CD4-positive, alpha-beta T cell treated with Interleukin-10 for 1 hour (primary cell): ENCODE measurements at places on chromosomes 5 and 9.

DNA sequence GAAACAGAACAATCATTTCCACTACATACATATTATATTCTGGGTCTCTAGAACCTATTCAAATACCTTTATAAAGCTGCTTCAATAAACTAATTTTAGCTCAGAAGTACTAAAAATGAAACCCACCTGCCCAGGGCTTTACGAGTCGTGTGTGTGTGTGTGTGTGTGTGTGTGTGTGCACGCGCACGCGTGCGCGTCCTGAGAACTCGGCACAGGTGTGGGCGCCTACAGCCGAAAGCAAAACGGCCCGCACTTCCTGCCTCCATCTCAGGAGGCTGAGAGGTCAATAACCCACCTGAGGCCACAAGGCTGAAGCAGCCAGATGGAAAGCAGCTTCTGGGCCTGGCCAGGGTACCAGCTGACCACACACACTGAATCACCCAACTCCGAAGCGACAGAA lies 3.0 kb downstream of the CLPTM1L start:
- DNase-seq: no peak

DNA sequence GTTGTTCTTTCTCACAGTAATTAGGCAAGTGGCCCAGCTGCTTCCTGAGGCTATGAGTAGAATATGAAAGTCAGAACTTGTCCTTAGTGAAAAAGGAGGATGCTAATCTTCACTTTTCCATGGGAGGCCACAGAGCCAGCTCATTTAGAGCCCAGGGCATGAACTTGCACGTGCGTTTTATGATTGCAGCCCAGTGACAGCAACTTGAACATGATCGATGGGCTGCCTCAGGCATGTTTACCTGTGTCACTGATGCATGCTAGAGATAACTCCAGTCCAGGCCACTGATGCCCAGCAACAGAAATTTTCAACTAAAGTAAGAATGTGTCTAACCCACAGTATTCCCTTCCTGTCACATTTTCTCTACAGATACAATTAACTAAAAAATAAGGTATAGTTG lies 179.3 kb downstream of the CTNND2 start:
- no peak for DNase-seq

- no peak for DNase-seq
These were observed 128.9 kb downstream of the SUSD1 start for GRCh38 chr9:112046181-112046580.

GRCh38 chr5:69468631-69469030 lies 24.0 kb upstream of the OCLN start:
- DNase-seq: no peak

DNA sequence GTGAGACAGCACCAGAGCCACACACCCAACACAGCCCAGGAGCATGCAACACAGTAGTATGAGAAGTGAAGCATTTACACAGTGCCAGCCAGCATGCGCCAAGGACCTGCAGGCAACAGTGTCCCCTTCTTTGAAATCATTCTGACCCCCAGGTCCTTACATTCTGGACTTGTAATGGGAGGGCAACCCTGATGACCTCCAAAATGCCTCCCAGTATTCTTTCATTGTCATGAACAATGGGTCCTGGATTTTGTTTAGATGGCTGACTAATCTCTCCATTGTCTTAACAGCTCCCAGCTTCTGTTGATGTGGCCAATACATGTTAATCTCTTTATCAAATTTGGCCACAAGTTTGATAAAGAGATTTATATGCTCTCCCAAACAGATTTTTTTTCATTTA lies 417.1 kb downstream of the DMRTA1 start:
- DNase-seq: no peak

- DNase-seq: no peak
These were observed 6.2 kb downstream of the ADAMTSL2 start for GRCh38 chr9:133540698-133541025.

- no peak for DNase-seq
These were observed 8.8 kb downstream of the DMRT2 start for GRCh38 chr9:1058826-1059487.

DNA sequence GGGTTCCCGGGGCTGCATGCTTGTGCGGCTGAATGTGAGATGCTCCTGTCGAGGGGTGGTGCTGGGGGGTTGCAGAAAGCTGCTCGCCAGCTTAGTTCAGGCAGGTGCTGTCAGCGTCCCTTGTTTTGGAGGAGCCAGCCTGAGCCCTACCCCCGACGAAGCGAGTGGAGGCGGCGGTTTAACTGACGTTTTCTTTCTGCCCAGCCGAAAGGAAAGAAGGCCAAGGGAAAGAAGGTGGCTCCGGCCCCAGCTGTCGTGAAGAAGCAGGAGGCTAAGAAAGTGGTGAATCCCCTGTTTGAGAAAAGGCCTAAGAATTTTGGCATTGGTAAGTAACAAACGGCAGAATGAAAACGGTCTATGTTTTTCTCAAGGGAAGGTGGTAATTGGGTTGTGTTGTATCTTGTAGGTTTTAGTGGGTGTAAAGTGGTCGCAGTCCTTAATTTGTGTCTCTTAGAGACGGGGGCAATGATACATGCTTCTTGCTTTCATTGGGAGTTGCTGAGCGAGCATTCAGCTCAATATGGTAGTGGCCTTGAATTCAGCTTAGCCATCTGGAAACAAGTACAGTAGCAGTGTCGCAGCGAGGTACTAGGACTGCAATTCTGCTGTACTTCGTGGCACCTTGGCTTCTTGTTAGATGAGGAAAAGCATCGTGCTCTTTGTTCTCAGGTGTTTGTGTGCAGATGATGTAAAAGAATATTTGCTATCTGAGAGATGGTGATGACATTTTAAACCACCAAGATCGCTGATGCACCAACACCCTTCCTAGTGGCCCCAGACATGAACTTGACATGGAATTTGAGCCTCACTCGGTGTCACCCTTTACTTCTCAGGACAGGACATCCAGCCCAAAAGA lies 928 bp downstream of the RPL7A start:
- no peak for DNase-seq

- no peak for DNase-seq
These were observed 55.7 kb upstream of the FAM120AOS start for GRCh38 chr9:93509084-93509483.
